Endothelial cell of umbilical vein (primary cell): ENCODE measurements at places on chromosomes 3 and 15. TPM values are rescaled to one million over a fixed set of nuclear protein-coding genes. Genes with fewer than 3 reads are reported as not detected.

- DNase-seq, result no peak
Measured at GRCh38 chr3:53384465-53385423, 37.4 kb upstream of the DCP1A start.

Gene IL5RA
- polyA plus RNA-seq, result not detected in 2 replicates

- no peak for DNase-seq
Measured at GRCh38 chr3:196772102-196772501, 32.4 kb downstream of the PAK2 start.

DNA sequence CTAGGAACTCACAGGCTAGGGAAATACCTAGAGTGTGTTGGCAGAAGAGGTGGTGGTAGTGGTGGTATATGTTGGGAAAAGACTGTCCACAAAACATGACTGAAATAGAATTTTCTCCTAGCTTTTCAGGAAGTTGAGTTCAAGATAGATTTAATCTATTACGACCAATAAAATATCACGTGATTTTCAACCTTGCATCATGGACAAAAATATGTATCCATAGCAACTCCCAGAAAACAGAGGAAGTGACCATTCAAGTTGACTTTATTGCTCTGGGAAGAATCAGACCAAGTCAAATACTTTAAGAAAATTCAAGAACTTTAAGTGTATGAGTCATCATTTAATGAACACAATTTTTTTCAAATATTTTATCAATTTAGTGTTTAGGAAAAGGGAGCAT lies 347.0 kb upstream of the ZNF385D start:
- no peak for DNase-seq

DNA sequence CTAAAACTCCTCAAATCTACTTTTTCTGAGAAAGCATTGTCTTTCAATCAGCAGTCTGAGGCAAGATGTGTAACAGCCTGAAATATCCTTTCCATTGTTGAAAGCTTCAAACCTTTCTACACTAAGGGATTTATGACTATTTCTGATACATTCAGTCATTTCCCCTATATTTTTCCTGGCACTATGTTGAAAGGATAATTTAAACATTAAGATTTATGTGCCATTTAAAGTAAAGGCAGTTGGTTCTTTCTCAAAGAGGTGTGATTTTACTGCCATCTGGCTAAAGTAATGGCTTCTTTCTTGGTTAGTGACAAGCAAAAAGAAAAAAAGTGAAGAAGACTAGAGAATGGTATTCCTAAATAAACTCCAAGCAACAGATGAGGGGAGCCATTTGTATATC lies 249.6 kb upstream of the COL8A1 start:
- DNase-seq, result peak; percentile 80

- no peak for DNase-seq
Measured at GRCh38 chr15:48806151-48806550, 4.7 kb downstream of the CEP152 start.

- DNase-seq, result no peak
Measured at GRCh38 chr3:42013691-42014457, 52.0 kb upstream of the ULK4 start.

DNA sequence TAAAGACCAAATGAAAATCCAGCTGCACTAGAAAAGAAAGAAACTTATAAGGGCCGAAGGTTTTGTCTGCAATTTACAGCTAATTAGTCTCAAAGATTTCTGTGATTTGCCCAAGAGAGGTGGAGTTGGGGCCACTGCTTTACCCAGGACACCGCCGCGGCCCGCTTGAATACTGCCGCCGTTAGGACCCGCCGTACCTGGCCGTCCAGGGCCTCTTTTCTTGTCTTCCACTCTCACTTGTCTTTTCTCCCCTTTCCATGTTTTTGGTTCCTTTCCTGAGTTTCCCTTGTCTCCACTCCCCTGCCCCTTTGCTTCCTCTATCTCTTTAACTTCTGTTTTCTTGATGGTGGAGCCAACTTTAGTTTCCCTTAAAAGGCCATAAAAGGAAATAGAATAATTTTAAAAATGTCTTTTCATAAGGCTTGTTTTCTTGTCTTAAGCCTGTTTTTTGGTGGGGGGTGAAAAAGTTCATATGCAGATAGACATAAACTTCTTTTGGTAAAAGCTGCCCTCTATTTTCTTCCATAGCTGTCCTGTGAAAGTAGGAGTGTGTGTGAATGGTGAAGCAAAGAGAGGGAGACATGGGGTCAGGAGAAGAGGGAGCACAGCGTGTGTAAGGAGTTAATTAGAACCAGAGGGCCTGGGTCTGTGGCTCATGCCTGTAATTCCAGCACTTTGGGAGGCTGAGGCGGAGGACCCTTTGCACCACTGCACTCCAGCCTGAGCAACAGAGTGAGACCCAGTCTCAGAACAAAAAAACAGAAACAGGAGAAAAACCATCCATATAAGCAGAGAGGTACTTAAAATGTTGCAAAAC lies 16.0 kb upstream of the CCNL1 start:
- DNase-seq, result peak; percentile 43
